ENCODE measurements at places on chromosomes 11 and 22.

GRCh38 chr11:85269109-85269508 lies 358.0 kb downstream of the DLG2 start:
- no peak for DNase-seq

- DNase-seq, result no peak
Measured at GRCh38 chr22:36386900-36387708, 663 bp downstream of the MYH9 start.

- no peak for DNase-seq
Measured at GRCh38 chr11:133266986-133267385, 265.3 kb downstream of the OPCML start.

DNA sequence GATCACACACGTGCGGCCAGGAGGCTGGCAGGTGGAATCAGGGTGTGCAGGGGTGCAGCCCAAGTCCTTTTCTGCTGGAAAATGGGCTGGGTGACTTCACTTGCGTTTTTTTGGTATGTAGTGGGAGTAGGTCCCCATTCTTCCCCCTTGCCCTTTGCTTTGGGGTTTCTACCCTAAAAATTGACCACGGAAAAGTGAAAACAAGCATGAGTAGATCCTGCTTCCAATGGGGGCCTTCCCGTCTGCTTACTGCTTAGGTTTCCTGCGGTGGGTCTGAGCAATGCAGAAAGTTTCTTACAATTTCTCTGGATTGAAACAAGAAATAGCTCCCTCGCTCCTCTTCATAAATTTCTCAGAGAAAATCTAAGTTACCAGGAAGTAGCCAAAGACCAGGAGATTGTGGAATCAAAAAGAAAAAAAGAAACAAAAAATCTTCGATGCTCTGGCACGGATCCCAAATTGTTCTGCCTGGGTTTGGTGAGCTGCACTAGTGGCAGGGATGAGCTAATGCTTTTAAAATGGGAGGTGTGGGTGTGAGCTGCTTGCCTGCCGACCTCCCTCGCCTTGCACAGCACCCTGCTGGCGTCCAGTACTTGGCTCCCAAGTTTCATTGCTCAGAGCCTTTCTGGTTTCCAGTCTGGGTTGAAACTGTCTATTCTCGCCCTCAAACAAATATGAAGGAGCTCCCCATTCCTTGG lies 2.4 kb downstream of the TIMP3 start:
- no peak for DNase-seq

DNA sequence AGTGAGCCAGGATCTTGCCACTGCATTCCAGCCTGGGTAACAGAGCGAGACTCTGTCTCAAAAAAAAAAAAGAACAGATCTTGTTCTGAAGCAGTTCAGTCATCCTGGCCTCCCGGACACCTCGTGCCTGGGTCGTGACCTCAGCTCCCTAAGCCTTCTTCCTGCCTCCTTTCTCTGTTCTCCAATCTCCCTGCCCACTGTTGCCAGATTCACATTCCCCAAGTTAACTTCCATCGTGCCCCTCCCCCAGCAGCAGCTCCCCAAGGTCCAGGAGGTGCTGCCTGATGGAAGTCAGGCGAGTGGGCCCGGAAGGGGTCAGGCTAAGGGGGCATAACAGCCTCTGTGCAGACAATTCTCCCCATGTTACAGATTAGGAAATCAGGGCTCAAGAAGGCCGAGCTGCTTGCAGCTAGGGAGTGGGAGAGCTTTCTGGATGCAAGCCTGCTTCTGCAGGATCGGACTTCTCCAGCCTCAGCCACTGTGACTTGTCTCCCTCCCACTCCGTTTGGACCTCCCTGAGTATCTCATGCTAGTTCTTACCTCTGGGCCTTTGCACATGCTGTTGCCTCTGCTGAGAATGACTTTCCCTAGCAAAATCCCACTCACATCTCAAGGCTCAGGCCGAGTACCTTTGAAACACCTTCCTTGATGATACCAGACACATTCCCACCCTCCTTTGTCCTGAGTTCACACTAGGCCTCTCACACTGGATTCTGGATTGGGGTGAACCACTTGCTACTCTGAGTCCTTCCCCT lies 14.3 kb upstream of the TMEM184B start:
- DNase-seq, result no peak

DNA sequence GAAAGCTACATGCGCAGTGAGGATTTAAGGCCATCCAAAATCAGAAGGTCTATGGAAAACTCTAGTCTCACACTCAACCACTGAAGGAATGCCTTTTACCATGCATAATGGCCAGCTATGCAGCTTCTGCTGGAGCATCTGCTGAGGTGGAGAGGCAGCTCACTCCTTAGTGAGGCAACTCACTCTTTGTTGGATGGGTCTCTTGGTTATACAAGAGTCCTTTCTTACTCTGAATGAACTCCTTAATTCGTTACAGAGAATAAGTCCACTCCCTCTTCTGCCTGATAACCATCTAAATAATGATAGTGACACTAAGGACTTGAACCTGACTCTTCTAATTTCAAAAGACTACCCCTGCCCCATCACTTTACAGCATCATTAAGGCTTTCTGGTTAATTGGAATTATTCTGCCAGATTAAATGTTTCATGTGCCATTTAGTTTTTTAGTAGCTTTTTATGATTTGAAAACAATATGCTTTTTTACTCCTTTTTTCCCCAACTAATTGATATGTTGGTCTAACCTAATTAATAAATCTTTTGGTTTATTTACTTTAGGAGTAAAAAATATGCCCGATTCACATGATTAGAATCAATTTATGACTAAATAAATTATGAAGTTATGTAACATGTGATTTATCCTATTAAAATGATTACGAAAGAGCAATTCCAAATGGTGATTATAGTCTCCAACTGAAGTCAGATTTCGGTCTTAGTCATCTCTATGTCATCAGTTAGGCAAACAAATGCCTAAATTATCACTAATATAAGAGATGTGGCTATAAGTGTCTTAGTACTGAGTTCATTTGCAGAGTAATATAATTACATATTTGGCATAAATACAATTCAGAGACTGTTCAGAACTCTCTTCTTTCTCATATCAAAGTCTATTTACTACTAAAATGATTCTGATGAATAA lies 286.7 kb upstream of the CCDC90B start:
- no peak for DNase-seq

DNA sequence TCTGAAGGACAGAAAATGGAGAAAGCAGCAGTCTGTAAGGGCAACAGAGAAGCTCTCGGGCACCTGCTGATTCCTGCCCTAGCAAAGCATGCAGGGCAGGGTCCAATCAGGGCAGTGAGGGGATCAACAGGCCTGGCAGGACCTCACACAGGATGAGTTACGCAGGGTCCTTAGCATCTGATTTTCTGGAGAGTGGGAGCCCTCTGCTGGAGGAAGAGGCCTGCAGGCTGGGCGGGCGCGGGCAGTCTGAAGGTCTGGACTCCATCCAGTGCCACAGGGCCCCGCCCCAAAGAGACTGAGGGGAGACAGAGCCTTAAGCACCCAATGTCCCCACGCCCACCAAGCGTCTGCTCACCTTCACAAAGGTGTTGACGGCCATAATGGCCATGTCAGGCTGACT lies 28.9 kb downstream of the AP1B1 start:
- no peak for DNase-seq

GRCh38 chr11:109870297-109870696 lies 222.9 kb upstream of the ZC3H12C start:
- DNase-seq, result no peak

DNA sequence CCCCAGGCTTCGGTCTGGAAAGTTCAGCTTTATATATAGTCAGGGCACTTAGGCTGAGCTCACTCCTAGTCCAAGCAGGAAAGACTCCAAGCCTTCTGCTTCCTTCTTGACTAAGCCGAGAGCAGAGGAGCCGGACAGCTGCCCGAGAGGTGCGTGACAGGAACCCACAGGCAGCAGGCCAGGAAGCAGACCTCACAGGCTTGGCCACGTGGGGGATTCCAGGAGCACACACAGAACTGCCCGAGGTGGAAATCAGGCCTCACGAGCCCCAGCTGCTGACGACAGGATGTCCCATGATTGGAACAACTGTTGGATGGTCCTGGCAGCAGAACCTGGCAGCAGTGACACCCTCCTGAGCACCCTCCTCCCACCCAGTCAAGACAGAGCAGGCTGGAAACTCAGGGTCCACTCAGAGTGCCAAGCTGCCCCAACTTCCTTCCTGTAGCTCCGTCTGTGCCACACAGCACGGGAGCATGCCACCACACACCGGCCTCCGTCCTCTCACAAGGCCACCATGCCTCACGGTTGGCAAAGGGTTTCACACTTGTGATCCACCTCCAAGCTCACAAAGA lies 5.4 kb downstream of the PLA2G6 start:
- no peak for DNase-seq

GRCh38 chr11:61766353-61766841 lies 14.0 kb downstream of the MYRF start:
- DNase-seq, result no peak

GRCh38 chr11:48001438-48002021 lies 21.2 kb downstream of the PTPRJ start:
- DNase-seq, result peak; percentile 59

DNA sequence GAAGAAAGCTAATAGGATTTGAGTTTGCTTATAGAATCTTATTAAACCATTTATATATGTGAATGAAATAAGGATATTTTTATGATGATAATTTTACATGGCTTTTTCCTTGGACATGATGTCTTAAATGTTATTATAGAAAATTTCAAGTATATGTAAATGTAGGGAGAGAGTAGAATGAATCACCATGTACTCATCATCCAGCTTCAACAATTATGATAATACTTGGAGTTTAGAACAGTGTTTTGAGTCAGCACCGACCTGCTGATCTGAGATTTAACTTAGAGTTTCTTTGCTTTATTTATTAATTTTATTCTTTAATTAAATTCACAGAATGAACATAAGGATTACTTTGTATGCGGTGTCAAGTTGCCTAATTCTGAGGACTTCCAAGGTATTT lies 193.5 kb downstream of the UVRAG start:
- DNase-seq, result no peak

DNA sequence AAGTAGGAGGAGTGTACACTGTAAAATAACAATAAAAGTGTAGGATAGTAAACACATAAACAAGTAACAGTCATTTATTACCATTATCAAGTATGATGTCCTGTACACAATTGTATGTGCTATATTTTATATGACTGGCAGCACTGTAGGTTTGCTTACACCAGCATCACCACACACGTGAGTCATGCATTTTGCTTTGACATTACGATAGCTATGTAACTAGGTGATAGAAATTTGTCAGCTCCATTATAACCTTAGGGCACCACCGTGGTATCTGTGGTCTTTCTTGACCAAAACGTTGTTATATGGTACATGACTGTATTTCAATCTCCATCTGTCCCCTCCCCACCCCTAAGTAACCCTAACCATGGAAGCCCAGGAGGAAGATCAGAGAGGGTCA lies 1.1 kb downstream of the DNAL4 start:
- DNase-seq, result no peak

DNA sequence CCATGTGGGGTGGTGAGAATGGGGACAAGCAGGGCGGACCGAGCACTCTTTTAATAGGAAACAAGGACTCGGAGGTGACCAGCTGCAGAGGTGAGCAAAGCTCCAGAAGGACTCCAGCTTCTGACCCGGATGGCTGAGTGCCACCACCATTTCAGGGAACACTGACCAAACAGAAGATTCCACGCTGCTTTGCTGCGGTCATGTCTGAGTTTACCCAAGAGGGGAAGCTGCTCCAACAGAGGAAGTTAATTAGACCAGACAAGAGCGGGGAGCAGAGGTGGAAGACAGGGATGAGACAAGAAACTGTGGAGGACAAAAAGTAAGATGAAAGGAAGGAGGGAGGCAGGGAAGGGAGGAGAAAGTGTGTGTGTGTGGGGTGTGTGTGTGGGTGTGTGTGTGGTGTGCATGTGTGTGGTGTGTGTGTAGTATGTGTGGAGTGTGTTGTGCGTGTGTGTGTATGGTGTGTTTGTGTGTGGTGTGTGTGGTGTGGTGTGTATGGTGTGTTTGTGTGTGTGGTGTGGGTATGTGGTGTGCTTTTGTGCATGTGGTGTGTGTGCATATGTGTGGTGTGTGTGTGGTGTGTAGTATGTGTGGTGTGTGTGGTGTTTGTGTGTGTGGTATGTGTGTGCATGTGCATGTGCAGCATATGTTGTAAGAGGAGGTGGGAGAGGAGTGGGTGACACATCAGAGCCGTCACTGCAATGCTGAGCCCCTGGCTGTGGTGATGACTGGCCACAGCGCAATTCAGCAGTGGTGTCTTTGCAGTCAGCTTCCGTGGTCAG lies 82.2 kb upstream of the AKIP1 start:
- DNase-seq, result no peak

GRCh38 chr22:19664951-19665783 lies 49.1 kb upstream of the SEPTIN5 start:
- DNase-seq, result no peak

DNA sequence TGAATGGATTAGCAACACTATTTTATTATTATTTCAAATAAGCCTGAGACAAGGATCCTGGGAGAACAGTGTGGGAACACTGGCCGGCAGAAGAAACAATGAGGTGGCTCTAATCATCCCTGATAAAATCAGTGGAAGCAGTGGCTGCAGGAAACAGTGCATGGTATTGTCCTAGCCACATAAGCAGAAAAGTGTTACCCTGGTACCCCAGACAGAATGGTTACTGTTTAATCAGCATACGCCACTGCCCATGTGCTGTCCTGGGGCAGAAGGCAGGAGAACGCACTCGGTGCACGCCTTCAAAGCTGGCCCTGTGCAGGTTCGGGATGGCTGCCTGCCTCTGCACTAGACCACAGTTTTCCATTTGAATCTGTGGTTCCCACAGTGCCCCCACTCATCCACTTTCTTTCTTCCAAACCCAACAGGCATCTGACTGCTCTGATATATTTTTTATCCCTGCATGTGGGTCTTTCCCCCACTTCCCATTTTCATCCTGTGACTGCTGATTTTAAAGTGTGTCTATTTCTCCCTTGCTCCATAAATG lies 25.7 kb downstream of the OPCML start:
- no peak for DNase-seq

DNA sequence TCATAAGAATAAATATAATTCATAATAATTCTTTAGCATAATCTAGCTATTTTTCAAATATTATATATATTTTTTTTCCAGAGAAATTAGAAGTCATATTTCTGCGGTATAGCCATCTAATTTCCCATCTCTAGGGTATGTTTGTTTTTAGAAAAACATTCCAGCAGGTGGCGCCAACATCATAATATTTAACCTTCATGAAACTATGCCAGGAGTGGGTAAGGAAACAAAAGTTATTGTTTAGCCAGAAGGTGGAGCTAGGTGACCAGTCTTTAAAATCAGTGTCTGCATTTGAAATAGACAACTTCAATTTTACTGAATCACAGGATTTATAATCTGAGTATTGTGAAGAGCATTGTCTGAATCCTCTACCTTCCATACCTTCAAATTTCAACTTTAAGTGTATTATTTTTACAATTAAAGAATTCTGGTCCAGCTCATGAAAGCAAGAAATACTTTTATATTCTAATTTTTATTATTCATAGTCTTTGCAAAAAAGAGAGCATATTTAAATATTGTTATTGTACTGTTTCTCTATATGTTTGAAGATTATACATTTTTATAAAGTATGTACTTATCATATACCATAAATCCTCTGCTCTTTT lies 15.7 kb upstream of the CCDC179 start:
- DNase-seq, result peak; percentile 17

Measured in activated naive CD4-positive, alpha-beta T cell (primary cell).